Adipocyte (in vitro differentiated cells): ENCODE measurements at places on chromosomes 1 and 21.
A peak's percentile ranks its signal among the peaks of the same experiment; 100 is the strongest.

DNA sequence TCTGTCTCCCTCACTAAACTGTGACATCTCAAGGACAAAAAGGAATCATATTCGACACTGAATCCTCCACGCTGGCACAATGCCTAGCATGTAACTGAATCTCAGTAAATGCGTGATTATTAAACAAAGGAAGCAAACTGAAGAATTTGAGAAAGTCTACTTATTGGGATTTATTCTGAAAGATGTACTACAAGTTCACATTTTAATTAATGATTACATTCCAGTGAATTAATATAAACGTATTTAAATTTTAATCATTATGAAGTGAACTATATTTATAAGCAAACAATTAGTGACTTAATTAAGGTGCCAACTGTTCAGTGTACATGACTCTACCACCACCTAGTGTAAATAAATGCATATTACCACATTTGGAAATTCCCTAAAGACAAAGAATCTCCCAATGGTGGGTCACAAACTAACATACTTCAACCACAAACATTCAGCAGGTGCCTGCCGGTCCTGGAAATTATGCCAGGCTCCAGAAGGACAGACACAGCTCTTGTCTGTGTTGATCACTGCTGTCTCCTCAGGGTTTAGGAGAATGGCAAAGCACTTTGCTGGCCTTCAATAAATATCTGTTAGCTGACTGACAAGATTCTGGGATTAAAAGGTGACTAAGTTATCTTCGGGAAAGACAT is 56.3 kb downstream of the SMYD3 start:
- peak; percentile 67 for DNase-seq

DNA sequence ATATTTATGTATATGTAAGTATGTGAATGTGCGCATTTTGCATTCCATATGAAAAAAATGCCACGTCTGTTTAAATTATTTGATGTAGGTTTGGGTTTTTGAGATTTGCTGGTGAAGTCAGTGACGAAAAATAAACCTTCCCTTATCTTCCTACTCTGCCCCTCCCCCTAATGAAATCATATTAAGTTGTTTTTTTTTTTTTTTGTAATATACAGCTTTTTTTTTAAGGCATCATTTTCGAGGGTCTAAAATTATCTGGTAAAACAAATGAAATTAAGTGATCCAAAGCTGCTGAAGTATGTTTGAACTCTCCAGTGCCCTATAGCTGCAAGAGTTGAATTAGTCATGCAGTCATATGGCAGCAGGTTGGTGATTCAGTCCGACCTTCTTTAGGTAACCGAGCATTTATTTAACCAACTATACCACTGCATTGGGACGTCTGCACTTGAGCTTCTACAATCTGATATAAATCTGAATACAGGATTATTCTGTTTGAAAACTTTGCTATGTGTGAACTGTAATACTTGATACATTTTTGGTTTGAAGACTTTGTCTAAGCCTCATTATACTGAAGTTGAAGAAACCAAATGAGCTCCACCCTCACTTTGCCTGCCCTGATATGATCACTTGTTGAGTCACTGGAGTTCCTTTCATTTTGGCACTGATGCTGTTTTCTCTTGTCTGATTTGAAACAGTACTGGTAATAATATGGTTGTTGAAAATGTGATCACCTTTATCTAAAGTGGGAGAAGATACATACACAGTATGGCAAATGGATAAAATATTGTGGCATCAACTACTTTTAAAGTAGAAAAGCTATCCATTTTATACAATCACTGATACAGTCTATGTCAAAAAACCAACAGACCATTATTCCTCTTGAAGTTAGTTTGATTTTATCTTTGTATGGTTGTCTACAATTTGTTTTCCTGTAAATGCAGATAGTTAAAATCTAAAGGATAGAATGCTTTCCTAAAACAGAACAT is 11.7 kb downstream of the PDIK1L start:
- DNase-seq: peak; percentile 51

DNA sequence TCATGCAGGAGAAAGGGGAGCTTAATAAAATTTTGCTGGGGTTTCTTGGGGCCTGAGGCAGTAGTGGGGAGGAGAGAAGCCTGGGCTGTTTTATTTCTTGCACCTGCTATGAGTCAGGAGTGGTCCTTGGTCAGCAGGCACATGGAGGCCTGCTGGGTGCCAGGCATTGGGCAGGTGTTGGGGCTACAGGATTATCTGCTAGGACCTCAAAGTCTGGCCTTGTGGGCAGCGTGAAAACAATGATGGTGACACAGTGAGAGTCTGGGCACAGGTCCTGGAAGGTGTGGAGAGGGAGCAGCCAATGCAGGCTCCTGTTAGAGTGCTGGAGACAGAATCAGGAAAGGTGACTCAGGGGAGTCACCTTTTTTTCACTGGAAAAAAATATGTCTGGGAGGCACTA is 17.2 kb downstream of the ROR1 start:
- no peak for DNase-seq

DNA sequence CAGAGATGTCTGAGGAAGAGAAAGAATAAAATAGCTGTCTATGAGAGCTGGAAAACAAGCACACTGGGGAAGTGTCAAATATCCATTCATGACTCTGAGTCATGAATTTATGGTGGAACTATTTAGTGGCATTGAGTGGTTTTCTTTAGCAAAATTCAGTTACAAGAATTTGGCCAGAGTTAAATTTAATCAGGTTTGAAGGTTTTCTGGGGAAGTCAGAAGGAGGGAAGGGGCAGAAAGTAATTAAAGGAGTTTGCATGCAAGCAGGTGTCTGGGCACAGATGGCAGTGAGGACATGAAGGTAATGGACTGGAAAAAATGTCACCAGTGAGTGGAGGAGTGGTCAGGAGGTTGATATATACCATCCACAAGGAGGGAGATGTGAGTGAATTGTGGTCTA is 121.9 kb upstream of the IVNS1ABP start:
- peak; percentile 15 for DNase-seq

GRCh38 chr1:164382384-164382783 is 176.6 kb upstream of the PBX1 start:
- DNase-seq: no peak

DNA sequence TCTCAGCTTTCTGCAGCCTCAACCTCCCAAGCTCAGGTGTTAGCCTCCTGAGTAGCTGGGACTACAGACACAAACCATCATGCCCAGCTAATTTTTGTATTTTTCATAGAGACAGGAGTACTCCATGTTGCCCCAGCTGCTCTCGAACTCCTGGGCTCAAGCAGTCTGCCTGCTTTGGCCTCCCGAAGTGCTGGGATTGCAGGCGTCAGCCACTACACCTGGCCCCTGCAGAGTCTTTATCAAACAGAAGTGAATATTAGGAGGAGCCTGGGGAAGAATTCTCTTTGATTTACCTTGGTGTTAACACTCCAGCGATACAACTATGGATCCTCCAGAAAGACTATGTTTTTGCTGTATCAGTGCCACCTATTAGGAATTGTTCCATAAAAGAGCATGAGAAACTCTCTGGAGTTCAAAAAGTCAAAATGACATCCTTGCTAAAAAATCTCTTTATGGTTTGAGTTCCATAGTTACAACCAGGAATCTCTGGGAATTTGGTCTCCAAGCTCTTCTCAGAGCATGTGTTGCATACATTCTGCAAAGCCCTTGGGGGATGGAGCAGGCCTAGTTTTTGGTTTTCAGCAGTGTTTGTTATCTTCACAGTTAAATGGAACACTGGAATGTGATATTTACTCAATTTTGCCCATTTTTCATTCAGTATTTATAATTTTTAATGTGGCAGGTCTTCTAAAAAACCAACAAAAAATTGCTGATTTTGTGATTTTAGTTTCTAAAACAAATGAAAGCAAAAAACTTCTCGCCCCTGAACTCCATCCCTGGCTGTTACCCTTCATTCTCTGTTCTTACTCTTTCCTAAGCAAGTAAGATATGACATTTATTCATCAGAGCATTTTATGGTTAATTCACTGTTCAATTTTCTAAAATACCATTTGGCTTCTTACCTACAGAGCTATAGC is 77.3 kb downstream of the OLFML2B start:
- peak; percentile 75 for DNase-seq

DNA sequence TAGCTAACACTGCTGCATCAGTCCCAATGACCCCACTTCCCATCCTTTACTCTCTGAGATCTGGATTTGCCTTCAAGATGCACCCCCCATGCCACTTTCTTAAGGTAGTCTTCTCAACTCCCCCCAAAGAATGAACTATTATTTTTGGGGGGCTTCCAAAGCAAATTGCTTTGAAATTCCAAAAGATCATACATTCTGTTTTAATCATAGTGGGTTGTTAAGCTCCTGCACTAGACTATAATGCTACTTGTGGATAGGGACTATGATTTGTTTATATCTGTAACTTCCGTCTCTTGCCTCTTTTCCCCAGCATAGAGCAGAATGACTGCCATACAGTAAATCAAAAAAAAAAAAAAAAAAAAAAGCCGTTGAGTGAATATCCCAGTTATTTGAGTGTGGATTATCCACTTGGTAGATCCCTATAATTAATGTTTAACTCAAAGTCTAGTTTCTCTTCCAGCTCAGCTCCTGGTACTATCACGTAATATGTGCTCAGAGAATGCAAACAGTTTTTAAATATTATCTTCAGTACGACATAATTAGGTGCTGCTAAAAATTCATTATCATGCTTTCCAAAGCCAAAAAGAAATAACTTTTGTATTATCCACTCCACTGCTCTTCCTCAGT is 26.9 kb downstream of the KIRREL1 start:
- no peak for DNase-seq

DNA sequence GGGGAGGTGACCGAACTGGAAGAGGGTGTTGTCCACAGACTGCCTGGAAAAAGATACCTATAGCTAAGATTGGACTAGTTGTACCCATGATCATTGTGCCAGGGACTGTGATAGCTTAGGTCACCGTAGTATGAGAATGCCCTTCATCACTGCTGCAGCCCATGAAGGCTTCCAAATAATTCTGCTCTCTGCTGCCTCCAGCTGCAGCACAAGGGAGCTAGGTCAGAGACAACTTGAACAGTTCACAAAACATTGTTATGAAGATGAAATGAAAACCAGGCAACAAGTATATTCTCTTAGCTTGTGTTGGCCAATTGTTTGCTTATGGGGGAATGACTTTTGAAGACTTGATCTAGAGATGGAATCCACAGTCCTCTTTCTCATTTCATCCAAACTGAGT is 246.7 kb downstream of the MRPL39 start:
- peak; percentile 11 for DNase-seq

- DNase-seq: no peak
These were observed 114.6 kb downstream of the ZBTB18 start for GRCh38 chr1:244165701-244166100.

- DNase-seq: no peak
These were observed 10.2 kb downstream of the CD52 start for GRCh38 chr1:26327956-26328362.

DNA sequence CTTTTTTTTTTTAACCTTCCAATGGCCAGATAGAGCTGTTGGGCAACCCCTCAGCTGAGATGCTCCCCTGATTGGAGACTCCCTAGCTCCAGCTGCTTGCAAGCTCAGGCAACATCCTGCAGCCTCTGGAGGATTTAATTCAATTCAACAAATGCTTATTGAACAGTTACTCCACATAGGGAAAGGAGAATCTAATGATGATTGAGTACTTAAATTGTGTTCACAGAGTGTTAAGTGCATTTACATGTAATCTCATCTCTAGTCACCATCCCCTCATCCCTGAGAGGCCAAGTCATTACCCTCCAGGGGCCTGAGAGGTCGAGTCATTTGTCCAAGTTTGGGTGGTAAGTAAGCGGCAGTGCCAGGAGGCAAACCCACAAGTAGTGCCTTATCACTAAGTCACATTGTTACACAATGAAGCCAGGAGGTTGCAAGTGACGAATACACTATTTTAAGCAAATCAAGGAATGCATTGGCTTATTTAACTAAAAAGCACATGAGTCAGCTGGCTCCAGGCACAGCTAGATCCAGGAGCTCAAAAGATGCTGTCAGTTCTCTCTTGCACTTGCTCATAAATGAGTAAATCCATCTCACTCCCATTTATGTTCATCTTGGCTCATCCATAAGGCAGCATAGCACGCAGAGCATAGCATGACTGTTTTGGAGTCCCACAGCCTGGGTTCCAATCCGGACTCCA is 64.3 kb downstream of the OPTC start:
- peak; percentile 97 for DNase-seq

DNA sequence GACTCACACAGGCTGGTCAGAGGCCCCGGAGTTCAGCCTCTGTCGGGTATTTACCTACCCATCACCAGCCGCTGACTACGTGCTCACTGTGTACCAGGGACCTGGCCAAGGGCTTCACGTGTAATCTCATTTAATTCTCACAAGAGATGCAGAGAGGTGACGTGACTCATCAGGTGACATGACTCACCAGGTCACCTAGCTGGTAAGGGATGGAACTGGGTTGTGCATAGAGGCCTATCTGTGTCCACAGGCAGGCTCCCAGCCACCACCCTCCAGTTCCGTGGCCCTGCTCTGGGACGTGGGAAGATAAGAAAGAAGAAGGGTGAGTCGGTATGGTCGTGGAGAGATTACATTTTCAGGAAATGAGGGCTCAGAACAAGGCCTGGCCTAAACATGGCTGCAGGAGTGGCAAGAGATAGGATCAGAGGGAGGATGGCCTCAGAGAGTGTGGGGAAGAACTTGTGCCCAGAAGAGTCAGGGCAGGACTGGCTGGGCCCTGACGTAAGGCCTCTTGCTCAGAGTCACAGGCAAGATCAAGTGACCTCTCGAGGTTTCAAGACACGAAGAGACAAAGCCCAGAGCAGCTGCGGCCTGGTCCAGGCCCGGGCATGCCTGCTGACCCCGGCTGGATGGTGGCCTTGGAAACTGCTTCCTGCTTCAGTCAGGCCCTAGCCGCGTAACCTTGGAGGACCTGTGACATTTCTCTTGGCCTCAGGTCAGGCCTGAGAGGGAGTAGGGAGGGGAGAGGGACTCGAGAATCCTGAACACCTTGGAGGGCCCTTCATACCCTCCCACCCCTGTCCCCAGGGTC is 52.7 kb upstream of the WASF2 start:
- no peak for DNase-seq

GRCh38 chr1:89025928-89026327 is 3.3 kb upstream of the GBP3 start:
- no peak for DNase-seq

- DNase-seq: no peak
These were observed 2.7 kb upstream of the EDEM3 start for GRCh38 chr1:184757406-184757805.

DNA sequence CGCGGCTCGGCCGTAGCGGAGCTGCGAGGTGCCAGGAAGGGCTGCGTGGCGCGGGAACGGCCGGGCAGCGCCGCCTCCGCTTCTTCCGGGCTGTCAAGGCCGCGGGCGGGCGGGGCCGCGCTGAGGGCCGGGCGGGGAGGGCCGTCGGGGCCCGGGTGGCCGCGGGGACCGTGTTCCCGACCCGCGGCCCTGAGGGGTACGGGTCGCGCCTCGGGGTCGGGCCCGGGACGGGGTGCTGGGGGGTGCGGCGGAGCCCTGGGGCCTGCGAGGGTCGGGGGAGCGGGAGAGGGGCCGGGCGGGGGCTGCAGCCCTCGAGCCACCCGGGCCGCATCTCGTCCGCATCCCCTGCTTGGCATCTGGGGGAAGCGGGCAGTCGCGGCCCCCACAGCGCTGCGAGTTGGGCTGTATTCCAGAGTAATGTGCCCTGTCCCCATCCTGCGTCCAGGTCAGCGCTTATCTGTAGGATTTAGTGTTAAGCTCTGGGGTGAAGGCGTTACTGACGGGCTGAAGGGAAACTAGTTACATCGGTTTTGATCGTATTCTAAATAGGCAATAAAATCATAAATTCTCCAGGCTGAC is 379 bp downstream of the RER1 start:
- DNase-seq: peak; percentile 40

- DNase-seq: no peak
These were observed 48.7 kb downstream of the LHX4 start for GRCh38 chr1:180278596-180279395.

- peak; percentile 68 for DNase-seq
These were observed 57.1 kb upstream of the C1orf87 start for GRCh38 chr1:60130703-60131102.

GRCh38 chr1:169339773-169340172 is 27.8 kb downstream of the NME7 start:
- DNase-seq: no peak

GRCh38 chr1:113146242-113147072 is 73.5 kb downstream of the LRIG2 start:
- DNase-seq: no peak
